Suppressor macrophage treated with lipopolysaccharide for 4 hours (primary cell): ENCODE measurements at places on chromosomes 2 and 18.
A peak's percentile ranks its signal among the peaks of the same experiment; 100 is the strongest.

DNA sequence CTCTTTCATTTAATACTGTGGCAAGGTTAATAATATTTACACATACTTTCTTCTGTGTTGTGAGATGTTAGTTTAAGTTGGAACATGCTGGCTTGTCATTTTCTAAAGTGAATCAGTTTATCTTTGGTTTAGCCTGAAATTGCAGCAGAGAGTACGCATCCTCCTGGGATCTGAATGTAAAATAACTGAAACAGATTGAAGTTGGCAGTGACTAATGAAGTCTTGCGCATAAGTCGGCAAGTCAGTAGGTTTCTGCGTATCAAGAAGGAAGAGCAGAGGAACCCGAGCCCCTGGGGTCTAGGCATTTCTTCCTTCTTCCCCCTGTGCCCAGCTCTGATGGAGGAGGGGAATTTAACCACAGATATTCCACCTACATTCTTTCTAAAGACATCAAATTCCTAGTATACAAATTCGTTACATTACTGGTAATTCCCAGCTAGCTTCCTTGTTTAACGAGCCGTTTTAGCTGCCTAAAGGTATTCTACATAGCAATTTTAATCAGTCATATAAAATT, 392.1 kb upstream of the RAB12 start:
- no peak for DNase-seq

DNA sequence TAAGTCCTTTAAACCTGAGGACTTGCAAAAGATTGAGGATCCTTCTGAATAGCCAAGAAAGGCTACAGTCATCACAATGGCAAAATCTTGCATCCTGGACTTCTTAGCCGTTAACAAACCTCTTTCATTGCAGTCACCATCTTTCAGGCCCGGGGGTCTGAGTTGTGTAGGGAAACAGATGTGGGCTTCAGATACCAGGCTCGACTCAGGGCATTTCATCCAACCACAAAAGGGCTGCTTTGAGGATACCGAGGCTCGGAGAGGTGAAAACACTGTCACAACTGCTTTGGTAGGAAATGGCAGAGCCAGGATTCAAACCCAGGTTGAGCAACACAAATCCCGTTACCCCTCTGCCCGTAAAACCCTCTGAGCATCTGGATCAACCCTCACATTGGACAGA, 147.4 kb downstream of the TFCP2L1 start:
- no peak for DNase-seq

GRCh38 chr2:53949457-53949856, 21.3 kb downstream of the PSME4 start:
- DNase-seq = no peak

GRCh38 chr2:65129286-65129825, 550 bp downstream of the RAB1A start:
- peak; percentile 59 for DNase-seq

DNA sequence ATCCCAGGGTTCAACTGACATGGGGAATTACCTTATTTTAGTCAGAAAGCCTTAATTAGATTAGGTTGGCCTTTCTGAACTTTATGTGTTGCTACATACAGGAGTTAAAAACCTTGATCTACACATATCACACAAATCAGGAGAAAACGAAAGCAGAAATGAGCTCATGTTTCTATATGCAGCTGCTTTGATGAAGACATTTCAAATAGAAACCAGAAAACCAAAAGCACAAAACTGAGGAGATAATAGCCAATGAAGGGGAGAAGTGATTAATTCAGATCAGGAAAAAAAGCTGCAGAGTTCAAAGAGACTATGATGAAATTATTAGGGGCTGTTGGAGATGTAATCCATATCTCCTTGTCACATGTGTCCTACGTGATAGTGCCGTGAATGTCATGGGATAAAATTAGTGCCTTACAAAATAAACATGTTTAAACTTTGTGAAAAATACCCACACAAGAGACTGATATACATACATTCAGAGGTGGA, 255.0 kb downstream of the CAMKMT start:
- DNase-seq = peak; percentile 78

DNA sequence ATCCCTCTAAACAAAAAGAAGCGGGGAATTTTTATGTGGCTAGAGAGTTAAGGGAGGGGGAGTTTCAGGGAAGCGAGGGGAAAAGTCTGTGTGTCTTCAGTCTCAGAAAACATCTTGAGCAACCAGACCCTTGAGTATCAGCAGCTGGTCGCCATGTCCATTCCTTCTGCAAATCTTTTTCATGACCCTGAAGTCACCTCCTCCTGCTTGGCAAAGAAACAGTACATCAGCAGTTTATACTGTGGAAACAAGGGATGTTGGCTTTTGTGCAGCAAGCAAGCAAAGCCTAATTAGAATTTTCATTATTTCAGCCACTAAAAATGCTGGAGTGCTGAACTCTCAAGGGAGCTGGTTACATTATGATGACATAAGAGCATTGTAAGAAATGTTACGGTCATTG, 187.4 kb upstream of the SLC8A1 start:
- no peak for DNase-seq

GRCh38 chr2:52539026-52539970, 1228.3 kb upstream of the CHAC2 start:
- no peak for DNase-seq

DNA sequence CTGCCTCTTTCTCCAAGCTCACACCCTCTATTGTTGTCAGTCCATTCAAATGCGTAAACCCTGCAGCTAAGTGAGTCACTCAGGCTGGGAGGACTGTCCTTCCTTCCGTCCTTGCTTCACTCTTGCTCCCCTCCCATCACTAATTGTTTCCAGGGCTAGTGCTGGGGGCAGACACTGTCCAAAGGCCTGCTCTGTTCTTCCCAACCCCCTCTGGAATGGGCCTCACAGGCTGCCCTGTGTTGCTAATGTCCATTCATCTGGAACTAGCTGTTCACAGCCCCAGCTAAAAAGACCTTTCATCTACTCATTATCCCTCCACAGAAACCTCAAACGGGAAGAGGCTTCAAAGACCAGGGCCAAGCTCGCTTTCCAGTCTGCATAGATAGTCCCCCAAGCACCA, 31.9 kb upstream of the NRP2 start:
- no peak for DNase-seq

DNA sequence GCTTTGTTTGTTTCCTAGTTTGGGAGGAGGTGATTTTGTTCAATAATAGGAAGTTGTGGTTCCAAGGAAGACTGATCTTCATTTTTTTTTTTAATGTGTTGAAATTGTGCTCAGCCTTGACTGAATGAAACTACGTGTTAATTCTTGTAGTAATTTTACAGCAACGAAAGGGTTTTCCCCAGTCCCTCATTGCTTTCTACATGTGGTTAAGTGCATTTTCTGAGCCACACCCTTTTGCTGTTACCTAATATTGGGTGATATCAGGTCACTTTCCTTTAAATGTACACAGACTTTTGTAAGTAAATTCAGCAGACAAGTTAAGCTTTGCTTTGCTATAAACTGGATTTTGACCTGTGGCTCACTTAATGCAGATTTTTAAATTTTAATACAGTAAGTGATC, 73.6 kb downstream of the OTX1 start:
- DNase-seq = peak; percentile 68

- no peak for DNase-seq
Measured at GRCh38 chr2:171226461-171226860, 65.8 kb upstream of the TLK1 start.

- DNase-seq = no peak
Measured at GRCh38 chr2:7704296-7704865, 787.2 kb downstream of the RNF144A start.

GRCh38 chr18:25062720-25063119, 289.2 kb downstream of the ZNF521 start:
- no peak for DNase-seq

DNA sequence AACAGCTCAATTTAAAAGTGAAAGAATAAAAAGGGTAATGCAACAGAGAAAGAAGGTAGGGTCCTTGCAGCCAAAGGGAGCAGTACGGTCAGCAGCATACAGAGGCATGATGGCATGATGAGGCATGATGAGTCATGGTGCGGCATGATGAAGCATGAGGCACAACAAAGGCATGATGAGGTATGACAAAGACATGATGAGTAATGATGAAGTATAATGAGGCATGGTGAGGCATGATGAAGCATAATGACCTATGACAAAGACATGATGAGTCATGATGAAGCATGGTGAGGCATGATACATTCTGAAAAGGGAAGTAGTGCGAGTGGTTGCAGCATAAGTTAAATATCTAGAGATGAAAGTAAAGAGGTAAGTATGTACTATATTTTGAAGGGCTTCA, 673.2 kb downstream of the TMEM182 start:
- DNase-seq = peak; percentile 31

GRCh38 chr2:227035711-227036367, 128.2 kb downstream of the COL4A4 start:
- no peak for DNase-seq

DNA sequence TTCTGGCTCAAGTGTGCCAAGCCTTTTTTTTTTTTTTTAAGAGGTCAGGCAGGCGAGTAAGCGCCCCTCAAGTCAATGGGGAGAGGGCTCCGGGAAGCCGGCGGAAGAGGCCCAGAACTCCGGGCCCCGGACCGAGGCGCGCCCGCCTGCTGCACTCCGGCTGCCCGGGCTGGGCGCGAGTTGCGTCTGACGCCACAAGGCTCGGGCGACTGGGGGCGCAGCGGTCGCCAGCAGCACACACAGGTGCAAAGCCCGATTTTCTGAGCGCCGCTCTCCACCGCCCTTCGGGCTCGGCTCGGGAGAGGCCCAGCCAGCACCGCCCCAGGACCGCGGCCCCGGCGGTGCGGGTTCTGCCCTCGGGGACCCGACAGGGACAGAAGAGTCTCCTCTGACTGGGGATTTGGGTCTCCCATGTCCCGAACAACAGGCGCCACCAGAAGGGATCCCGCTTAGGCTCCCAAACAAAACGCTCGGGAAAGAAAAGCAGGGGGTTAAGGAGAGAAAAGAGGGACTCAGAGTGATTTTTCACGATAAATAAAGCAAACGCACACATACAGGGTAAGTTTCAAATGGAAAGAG, 787 bp downstream of the ERBB4 start:
- no peak for DNase-seq

DNA sequence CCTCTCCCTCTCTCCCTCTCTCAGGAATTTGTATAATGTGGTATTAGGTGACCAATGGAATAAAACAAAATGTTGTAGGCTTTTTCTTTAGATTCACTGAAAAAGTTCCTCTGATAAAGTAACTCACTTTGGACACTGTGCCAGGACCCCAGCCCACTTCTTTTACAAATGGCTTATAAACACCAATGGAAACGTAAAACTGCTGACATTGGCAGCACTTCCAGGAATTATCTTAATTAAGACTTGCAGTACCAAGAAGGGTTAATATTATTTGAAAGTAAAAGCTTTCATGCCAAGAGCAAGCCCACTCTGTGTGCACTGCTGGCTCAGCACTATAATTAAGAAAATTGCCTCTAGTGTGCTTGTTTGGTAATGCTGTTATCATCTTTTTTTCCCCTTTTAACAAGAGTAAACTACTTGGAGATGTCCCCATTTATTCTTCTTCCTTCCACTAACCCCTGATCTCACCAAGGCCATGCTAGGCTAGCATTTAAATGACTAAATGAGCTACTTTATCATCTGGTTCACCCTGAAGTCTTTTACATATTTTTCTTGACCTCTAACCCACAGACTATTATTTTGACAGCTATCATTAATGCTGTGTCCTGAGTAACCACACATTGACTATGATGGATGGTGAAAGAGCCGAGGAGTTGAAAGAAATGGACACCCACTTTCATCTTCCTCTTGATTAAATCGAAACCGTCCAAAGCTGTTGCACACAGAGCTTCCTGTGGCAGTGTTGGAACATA, 232.2 kb upstream of the ETAA1 start:
- DNase-seq = no peak

DNA sequence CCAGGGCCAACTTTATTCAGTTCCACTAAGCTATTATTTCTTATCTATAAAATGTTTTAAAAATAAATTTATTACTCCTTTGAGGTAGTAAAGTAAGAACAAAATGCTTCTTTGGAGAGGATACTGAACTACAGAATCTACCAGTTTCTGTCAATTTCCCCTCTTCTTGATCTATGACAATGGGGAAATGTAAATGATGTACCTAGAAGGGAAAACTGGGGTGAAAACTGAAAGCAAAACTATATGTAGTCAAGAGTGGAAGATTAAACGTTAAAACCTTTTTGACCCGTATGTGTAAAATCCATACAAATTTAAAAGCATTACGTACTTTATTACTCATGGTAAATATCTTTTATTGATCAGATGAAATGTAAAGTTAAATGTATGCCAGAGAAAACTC, 1287.8 kb upstream of the TMEFF2 start:
- DNase-seq = no peak

- no peak for DNase-seq
Measured at GRCh38 chr18:50299626-50300388, 12.3 kb upstream of the CXXC1 start.

DNA sequence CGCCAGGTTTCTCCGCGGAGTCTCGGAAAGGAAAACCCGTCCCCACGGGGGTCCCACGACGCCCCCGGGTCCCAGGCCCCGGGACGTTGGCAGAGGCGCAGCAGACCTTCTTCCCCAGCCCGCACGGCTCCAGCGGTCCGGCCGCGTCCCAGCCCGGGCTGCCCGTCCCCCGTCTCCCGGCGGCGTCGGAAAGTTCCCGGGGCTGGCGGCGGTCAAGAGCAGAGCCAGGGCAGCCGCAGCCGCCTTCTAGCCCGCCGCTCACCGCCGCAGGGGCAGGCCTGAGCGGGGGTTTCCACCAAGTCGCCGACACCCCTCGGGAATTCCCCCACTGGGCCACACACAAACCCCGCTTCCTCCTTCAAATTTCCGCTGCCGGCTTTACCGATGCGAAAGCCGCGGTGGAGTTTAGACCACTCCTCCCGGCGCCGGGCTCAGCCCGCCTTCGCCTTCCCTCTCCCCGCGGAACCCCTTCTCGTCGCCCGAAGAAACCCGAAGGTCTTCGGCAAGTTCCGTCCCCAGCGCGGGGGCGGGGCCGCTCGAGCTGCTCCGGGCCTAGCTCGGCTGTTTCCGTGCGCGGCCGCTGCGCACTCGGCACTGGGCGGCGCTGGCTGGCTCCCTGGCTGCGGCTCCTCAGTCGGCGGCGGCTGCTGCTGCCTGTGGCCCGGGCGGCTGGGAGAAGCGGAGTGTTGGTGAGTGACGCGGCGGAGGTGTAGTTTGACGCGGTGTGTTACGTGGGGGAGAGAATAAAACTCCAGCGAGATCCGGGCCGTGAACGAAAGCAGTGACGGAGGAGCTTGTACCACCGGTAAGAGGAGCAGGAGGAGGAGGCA, at the start of gene CREB1:
Gene CREB1 (plus strand): TSS at position 633 of the 830 bp plus-strand sequence. CDS start 25,674 bp downstream, outside the sequence.
- DNase-seq = peak; percentile 100

DNA sequence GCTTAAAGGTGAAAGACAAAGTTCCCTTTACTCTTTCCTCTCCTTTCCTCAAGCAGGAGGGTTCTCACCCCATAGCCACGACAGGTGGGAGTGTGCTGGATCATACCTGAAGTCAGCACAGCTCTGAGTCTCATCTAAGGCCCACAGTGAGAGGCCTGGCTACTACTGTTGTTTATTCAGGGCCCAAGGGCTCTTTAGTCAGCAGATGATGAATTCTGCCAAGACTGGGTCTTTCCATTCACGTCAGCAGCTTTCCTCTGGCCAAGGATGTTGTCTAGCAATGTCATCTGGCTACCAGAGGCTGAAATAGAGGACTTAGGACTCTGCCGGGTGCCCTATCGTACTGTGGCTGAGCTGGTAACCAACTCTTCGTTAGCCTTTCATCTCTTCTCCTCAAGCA, 308.4 kb upstream of the THUMPD2 start:
- DNase-seq = no peak

GRCh38 chr18:76977684-76978232, 154.8 kb downstream of the MBP start:
- peak; percentile 10 for DNase-seq

- no peak for DNase-seq
Measured at GRCh38 chr2:121086450-121086849, 198.6 kb downstream of the TFCP2L1 start.

- DNase-seq = no peak
Measured at GRCh38 chr2:67895227-67895941, 167.4 kb downstream of the C1D start.

GRCh38 chr18:70289351-70290312, 787 bp downstream of the SOCS6 start:
- peak; percentile 42 for DNase-seq
